Suppressor macrophage (primary cell): ENCODE measurements at places on chromosomes 7 and 10.

DNA sequence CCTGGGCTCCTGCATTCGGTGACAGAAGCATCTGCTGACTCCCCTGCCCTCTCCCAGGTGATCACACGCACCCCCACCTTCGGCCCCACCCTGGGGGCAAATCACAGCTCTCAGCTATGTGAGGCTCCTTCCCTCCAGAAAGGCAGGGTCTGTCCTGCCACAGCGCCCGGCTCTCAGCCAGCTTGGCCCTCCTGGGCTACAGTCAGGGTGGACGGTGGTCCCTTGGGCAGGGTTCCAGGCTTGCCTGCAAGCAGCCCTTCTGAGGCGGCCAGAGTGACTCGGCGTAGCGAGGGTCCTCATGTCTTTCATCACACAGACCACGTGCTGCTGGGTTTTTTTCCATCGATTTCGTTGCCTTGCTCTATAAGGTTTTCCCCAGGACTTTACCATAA, 53.6 kb upstream of the EBF3 start:
- DNase-seq: no peak

GRCh38 chr7:101817471-101818286, at the start of gene CUX1:
Gene CUX1 (plus strand): TSS chr7:101817626. CDS start chr7:101817640, 14 bp downstream.
- peak; percentile 45 for DNase-seq

GRCh38 chr10:46064269-46064817, 18.3 kb upstream of the MSMB start:
- no peak for DNase-seq

GRCh38 chr10:20970708-20971107, 73.6 kb upstream of the NEBL start:
- no peak for DNase-seq

DNA sequence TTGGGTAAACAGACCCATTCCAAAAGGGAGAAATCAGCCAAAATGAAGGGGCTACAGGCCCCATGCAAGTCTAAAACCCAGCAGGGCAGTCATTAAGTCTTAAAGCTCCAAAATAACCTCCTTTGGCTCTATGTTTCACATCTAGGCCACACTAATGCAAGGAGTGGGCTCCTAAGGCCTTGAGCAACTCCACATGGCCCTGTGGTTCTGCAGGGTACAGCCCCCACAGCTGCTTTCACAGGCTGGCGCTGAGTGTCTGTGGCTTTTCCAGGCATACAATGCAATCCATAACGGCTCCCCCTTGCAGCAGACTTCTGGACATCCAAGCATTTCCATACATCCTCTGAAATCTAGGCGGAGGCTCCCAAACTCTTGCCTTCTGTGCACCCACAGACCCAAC, 9.0 kb downstream of the TMEM243 start:
- DNase-seq: no peak

DNA sequence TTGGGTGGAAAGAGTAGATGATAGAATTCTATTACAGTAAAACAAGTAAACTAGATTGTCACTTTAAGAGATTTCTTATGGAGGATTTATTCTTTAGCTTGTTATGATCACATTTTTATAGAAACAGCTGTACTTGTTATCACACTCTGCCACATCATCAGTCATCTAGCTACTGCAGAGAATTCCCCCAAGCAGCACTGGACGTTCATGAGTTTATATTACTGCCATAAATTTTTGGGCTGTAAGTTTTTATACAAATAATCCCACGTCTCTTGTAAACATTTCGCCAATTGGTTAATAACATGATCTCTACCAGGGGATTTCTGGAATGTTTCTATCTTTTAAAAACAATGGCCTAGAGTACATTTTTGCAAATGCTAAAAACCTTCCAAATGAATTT, 238.8 kb downstream of the POLR1F start:
- no peak for DNase-seq

- peak; percentile 47 for DNase-seq
These were observed 286.5 kb downstream of the DOCK4 start for GRCh38 chr7:111919631-111920179.

GRCh38 chr7:90551036-90551435, 45.1 kb upstream of the CDK14 start:
- DNase-seq: no peak

DNA sequence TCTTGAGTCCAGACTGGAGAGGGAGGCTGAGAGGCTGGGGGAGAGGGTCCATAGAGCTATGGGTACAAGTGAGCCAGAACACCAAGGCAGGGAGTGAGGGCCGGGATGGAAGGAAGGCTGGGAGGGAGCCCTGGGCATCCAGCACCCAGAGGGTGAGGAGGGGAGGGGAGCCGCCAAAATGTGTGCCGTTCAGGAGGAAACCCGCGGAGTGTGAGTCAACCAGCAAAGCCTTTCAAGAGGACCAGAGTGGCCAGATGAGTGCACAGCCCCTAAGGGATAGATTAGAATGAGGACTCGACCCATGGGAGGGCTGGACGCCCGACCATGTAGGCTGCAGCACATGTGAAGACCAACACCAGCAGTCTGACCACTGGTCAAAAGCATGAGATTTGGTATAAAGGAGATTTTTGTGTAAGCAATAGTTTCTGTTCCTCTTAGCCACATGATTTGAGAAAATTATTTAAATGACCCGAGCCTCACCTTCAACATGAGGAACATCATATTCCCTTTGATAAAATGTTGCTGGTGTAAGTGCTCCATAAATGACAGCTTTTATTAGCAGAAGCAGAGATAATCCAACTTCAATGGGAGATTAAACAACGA, 179.7 kb upstream of the GRB10 start:
- DNase-seq: peak; percentile 7
